Progenitor cell of endocrine pancreas (in vitro differentiated cells): ENCODE measurements at places on chromosomes 5 and 9.

GRCh38 chr9:127938298-127938690 is 640 bp upstream of the DPM2 start:
- no peak for DNase-seq

DNA sequence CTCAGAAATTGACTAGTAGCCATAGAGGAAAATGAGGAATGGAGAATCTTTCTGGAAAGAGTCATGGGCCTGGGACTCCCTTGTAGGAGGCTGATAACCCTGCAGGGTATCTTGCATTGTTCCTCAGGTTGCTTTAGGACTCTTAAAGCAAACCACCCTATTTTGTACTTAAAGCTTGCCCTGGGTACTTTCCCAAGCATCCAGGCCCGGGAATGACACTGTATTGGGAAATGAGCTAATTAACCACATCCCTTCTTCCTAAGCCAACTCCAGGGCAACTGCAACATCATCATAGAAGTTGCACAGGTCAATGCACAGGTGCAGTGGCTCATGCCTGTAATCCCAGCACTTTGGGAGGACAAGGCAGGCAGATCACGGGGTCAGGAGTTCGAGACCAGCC is 55.9 kb downstream of the UGCG start:
- no peak for DNase-seq

DNA sequence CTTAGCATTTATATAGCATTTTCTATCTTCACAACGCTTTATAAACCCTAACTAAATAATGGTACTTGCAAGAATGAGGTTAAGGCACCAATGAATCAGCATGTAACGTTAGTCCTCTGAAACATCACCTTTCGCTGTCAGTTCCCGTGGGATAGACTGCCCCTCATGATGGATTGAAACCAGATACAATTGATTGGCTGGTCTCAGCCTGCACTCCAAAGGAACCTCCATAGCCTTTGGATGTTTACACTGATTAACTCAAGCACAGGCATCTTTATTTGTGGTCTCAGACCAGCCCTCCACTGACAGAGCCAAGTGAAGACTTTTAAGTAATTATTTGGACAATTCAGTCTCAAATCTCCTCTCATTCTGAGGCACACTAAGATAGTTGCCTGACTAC is 1339.4 kb upstream of the WWC1 start:
- no peak for DNase-seq

DNA sequence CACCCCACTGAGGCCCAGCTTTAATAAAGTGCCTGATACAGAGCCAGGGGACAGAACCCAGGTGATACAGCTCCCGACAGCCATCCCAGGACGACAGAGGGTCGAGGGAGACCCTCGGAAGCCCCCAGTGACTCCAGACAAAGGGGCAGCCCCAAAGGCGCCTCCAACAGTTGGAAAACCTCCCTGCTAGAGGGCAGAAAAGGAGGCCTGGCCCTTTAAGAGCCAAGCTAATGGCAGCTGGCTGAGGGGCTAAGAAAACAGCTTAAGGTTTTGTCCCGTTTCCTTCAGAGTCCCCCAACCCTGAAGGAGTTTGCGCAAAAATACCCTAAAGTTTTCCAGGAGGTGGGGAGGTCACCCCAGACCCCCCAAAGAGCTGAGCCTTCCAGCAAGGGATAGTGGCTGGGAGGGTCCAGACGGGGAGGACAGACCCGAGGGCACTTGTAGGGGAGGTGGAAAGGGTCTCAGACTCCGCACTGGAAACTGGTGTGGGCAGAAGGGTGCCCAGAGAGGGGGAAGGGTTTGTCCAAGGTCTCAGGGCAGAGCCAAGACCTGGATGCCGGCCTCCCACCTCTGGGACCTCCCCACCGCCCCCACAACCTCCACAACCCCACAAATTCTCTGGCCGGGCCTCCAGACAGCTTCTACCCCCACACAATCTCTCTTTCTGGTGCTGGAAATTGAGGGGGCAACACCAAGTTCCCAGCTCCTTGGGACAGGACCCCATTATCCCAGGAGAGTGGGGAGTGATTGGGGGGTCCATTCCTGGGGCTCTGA is 8.2 kb upstream of the AK1 start:
- DNase-seq: no peak

- DNase-seq: no peak
These were observed 804.6 kb upstream of the DMAC1 start for GRCh38 chr9:8604201-8604600.

DNA sequence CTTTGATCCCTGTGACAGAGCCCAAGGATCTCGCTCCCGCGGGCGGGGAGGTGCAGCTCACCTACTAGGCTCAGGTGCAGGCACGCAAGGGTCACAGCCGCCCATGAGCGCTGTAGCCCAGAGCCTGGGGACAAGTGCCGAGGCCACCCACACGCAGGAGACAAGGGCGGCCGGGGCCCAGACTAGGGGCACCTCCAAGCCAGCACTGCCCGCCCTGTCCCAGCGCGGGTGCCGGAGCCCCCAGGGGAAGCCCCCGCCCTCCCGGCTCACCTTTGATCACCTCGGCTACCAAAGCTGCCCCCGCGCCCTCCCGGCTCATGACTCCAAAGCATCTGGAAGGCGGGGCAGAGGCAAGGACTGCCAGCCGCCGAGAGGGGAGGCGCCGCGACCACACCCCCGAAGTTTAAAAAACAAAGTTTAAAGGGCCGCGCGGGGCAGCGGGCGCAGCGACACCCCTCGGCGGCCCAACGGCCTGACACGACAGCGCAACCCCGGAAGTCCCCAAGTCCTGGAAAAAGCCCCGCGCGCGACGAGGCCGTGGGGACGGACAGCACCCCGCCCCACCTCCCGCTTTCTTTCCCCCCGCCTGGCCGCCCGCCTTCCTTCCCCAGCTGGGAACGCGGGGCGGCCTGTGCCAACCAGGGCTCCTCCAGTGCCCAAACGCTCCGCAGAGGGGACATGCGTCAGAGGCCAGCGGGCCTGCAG is 53.0 kb downstream of the CDC14B start:
- peak; percentile 49 for DNase-seq

DNA sequence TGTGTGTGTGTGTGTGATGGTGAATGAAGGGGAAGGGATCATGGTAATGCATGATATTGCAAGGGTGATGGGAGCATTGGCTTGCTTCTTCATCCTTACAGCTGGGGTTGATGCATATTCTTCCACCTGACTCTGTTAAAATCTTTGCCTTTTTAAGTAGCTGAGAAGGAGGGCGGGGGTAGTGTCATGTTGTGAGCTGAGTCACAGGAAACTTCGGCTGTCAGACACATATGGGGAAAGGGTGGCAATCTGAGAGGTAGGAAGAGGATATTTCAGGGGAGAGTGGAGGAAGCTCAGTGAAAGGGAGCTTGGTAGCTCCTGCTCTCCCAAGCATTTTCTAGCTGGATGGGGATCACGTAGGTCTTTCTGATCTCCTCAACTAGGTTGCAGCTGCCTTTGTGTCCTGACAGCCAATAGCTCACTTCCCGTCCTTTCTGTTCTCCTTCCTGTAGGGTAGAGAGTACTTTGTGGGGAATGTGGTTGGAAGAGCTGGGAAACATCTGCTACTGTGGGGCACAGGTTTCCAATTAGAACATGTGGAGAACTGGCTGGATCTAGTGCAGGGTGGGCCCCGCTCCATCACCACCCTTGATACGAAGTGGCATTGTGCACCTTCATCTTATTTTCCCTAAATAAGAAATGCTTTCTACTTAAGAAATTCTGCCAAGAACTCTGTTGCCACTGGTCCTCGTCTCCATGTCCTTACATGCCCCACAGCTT is 18.1 kb upstream of the CLK4 start:
- no peak for DNase-seq

DNA sequence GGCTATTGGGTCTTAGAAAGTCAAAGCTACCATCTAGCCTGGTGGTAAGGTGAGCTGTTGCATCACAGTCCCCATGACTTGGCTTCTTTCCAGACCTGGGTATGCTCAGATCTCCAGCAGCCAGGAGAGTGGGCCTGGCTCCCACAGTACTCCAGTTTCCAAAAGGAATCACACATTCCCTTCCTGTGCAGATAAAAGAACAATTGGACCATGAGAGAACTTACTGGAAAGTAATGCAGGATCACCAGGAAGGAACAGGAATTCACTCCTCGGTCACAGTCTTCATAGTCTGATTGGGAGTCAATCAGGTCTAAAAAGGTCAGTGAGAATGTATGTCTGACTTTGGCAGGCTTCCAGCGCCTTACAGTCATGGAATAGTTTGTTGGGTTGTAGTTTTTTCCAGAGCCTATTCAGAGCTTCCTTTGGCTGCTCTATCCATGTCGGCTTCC is 47.8 kb upstream of the CD180 start:
- no peak for DNase-seq

GRCh38 chr5:154087260-154087659 is 48.5 kb downstream of the MFAP3 start:
- DNase-seq: no peak

- no peak for DNase-seq
These were observed 293.3 kb downstream of the FANCC start for GRCh38 chr9:95024097-95024671.

GRCh38 chr9:14136047-14136635 is 177.8 kb downstream of the NFIB start:
- no peak for DNase-seq

- no peak for DNase-seq
These were observed 141.1 kb upstream of the TARS1 start for GRCh38 chr5:33299621-33300208.

DNA sequence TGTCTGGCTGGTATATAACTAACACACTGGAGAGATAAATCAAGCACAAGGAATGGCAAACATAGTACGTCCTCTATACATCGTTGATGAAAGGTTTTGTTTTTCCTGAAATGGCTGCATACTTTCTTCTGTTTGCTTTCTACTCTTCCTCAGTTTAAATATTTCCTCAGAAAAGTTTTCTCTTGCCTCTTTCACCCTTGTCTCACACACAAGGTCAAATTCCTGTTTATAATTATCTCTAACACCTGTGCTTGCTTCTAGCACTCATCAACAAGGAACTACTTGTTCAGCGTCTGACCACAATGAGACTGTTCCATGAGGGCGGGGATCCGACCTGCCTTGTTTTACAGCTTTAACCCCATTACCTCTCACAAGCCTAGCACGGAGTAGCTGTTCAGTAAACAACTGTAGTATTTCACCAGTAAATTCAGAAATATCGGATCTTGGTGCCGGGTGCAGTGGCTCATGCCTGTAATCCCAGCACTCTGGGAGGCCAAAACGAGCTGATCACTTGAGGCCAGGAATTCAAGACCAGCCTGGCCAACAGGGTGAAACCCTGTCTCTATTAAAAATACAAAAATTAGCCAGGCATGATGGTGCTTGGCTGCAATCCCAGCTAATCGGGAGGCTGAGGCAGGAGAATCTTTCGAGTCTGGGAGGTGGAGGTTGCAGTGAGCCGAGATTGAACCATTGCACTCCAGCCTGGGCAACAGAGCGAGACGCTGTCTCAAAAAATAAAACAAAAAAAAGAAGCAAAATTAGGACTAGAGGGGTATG is 37.0 kb downstream of the NR6A1 start:
- no peak for DNase-seq

DNA sequence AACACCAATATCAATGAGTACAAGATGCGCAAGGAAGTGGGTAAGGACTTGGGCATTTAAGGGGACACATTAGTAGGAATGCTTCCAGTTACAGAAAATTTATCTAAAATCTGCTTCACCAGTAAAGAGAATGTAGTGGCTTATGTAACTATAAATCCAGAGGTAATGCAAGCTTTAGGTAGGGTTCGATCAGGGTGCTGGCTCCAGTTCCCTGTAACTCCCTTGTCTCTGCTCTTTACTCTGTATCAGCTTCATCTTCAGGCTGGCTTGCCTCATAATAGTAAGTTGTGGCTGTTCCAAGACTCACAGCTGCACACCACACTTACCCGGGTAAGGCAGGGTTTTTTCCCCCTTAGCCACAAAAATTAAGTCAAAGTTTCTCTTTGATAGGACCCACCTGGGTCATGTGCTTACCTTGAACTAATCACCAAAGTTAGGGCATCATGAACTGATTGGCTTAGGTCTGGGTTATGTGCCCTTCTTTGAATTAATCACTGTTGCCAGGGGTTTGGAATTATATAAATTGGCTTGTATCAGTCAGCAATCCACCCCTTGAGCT is 35.5 kb downstream of the ARHGEF37 start:
- no peak for DNase-seq

DNA sequence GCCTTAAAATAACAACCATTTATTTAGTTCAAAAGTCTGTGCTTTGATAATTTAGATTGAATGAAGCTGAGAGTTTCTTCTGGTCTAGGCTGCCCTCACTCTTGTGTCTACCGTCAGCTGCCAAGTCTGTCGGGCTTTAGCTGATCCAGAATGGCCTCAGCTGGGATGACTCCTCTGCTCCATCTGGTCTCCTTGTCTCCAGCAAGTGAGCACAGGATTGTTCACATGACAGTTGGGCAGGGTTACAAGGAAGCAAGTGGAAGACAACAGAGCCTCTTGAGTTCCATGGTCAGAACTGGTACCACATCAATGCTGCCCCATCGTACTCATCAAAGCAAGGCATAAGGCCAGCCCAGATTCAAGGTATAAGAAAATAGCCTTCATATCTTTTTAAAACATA is 9.0 kb downstream of the HTR1A start:
- DNase-seq: no peak

DNA sequence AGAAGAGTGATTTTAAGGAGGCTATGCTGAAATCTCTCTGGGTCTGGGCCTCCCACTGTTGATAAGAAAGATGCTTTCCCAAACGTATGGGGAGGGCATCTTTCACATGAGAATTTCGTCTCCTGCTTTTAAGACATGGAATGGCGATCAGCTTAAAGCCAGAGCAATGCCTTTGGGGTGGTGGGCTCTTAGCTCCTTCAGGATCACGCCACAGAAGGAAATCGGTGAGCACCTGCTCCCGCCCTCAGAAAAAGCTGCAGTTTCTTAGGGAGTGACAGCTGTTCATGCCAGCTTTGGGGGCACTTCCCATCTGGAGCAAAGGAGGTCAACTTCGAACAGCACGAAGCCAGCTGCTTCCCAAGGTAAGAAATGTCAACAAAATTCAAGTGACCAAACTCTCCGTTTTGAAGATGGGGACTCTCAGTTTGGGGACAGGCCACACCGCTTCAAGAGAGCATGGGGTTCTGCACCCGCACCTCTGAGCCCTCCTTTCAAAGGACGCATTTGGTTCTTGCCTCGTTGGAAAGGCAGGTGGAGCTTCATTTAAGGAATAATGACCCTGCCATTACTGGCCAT is 39.0 kb downstream of the TRIP13 start:
- DNase-seq: no peak

DNA sequence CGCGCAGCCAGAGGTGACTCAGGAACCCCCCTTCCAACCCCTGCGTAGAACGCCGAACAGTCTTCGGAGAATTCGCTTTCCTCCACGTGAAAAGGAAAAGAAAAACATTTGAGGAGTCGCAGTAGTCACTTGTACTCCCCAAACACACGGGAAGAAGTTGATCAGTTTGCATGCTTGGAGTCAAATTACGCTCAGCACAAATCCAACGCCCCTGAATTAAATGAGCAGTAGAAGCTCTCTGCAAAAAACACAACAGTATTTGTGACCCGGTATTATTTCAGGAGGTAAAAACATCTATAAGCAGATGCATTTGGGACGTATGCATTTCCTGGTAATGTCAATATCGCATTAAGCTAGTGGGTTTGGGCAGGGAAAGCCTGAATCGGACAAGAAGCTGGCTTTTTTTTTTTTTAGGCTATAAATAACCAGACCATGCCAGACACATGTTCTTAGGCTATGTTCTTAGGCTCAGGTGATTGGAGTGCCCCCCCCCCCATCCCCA is 854 bp upstream of the ARL15 start:
- no peak for DNase-seq
